Endothelial cell (in vitro differentiated cells): ENCODE measurements at places on chromosomes 11 and 22. TPM values are rescaled to one million over a fixed set of nuclear protein-coding genes. Genes with fewer than 3 reads are reported as not detected.

DNA sequence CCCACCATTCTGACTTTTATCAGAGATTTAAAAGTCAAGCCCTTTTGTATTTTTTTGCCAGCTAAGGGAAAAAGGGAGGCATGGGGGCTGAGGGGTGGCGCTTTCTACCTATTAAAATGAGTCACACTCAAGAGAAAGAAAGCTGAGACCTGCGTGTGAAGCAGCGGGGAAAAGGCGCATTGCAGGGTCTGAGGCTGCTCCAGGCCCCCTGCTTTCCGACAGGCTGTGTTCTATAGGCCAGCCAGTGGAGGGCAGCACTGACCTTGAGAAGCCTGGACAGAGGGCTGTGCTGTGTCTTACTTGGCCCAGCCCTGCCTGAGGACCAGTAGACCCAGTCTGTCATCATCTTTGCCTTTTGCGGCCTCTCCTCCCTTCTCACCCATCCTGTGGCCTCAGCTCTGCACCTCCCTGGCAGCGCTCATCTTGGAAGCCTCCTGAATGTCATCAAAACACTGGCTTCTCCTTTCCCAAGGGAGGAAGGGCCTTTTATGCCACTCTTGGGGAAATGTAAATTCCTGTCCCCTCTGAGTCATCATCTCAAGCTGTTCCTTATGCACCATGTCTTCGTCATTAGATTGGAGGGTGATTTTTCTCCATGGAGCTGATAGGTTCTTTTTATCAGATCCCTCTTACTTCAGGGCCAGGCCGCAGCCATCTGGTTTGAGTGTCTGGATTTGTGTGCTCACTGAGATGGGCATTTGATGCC lies 12.6 kb upstream of the MAPK8IP1 start:
- peak overlapping the region; percentile 24 for H3K27ac ChIP-seq
- peaks cover 8% of the 10 kb centered on the region for H3K4me1 ChIP-seq
- no peaks in the 10 kb centered on the region for H3K27me3 ChIP-seq
- peaks cover 41% of the 10 kb centered on the region for H3K36me3 ChIP-seq
- H3K4me3 ChIP-seq: no peak overlapping the region

DNA sequence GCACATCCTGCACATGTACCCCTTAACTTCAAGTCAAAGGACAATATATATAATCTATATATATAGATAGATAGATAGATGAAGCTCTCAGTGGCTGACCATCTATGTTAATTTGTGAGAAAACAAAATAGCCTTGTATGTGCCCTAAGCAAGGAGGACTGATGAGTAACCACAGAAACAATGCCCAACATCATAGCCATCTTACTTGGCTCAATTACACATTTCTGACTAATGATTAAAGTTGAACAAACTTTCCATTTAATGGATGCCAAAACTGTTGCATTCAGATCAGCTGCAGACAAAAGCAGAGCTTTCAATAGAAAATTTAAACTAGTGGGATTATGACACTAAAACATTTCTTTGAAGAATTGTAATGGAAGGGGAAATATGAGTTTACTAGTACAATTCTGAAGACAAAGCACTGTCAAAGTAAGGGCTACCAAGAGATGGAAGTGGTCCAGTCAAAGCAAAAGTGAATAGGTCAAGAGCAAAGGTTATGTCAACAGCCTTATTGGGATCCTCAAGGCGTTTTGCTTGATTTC lies 1188.2 kb upstream of the RAG2 start:
- no peak for DNase-seq
- no peak overlapping the region for H3K4me3 ChIP-seq
- H3K36me3 ChIP-seq: no peaks in the 10 kb centered on the region
- no peak overlapping the region for H3K27ac ChIP-seq

DNA sequence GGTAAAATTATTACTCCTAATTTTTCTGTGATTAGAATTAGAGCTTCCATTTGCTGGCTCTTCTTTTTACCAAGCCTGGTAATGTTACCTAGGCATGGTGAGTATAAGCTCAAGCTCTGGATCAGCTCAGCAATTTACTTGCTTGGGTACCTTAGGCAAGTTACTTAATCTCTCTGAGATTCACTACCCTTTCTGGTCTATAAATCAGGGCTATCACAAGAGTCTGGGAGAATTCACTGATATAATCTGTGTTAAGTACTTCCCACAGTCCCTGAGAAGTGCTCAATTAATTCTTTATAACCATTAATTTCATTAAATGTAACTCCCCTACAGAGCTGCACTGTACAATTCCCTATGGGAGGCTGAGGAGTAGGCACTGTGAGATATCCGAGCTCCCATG lies 44.2 kb downstream of the TMEM123 start:
- H3K4me1 ChIP-seq: peaks cover 12% of the 10 kb centered on the region
- H3K27ac ChIP-seq: no peak overlapping the region
- peaks cover 3% of the 10 kb centered on the region for H3K27me3 ChIP-seq
- peaks cover 8% of the 10 kb centered on the region for H3K36me3 ChIP-seq

DNA sequence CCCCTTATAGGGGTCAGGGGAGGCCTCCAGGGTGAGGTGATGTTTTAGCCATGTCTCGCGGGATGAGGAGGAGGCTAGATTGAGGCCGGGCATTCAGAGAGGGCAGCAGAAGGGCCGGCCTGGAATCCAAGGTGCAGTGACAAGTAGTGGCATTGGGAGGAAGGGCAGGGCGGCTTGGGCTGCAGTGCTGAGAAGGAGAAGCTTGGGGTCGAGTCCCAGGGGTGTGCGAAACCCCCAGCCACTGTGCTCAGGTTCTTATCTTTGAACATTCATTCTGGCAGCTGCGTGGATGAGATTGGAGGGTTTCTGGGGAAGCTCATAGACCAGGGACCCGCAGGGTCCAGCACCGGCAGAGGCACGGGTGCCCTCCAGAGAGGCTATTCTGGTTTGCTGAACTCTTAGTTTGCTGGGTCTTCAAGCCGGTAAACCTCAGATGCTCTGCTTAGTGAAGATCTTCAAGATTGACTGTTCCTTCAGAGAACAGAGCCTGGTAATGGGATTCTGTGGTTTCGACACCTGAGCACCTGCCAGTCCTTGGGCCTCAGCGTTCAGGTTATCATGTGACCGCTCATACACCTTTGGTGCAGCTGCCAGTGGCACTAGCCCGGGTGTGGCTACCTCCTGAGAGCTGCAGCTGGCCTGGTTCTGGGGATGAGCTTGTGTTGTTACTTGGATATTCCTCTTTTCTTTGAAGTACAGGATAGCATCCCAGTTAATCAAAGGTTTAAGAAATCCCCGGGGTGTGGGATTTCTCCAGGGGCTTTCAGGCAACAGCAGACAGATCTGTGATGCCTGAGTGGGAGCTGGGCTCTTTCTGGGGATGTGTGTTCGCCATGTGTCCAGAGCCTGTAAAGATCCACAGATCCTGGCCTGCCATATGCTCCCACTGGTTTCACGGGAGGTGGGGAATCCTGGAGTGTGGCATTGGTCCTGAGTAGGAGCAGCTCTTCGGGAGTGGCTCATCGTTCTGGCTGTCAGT lies 152.8 kb downstream of the TBC1D22A start:
- no peak for DNase-seq
- peaks cover 45% of the 10 kb centered on the region for H3K36me3 ChIP-seq
- peaks cover 6% of the 10 kb centered on the region for H3K27me3 ChIP-seq
- H3K4me1 ChIP-seq: peaks cover 8% of the 10 kb centered on the region
- H3K27ac ChIP-seq: no peak overlapping the region

DNA sequence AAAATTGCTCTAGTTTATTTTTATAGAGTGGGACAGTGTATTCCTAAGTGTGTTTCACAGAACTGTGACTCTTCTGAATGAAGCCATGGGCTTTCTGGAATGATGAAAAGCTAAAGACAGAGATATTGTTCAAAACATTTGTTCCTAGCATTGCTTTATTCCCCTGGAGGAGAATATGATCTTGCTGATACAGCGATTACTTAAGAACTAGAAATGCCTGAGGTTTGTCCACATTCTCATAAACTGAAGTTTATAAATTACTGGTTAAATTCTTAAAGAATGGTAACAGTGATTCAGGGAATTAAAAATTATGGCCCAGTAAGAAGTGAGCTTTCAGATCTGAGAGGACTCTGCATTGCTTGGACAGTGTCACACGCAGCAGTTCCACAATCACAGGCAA lies 690.3 kb downstream of the FAM181B start:
- peaks cover 2% of the 10 kb centered on the region for H3K27me3 ChIP-seq
- no peak overlapping the region for H3K27ac ChIP-seq
- H3K4me1 ChIP-seq: peaks cover 4% of the 10 kb centered on the region
- no peak for DNase-seq
- H3K4me3 ChIP-seq: no peak overlapping the region

- no peak for DNase-seq
- peaks cover 10% of the 10 kb centered on the region for H3K27me3 ChIP-seq
- no peak overlapping the region for H3K4me3 ChIP-seq
- peak overlapping the region; percentile 5 for H3K27ac ChIP-seq
Measured at GRCh38 chr22:23529166-23530103, 50.7 kb downstream of the IGLL1 start.

The PHLDA2 gene
- total RNA-seq: 8.1 TPM

The OR51B4 gene
- total RNA-seq: 0.49 TPM

The VSIG2 gene
- 8.6 TPM for total RNA-seq
